ENCODE measurements at places on chromosomes 2 and 18.

DNA sequence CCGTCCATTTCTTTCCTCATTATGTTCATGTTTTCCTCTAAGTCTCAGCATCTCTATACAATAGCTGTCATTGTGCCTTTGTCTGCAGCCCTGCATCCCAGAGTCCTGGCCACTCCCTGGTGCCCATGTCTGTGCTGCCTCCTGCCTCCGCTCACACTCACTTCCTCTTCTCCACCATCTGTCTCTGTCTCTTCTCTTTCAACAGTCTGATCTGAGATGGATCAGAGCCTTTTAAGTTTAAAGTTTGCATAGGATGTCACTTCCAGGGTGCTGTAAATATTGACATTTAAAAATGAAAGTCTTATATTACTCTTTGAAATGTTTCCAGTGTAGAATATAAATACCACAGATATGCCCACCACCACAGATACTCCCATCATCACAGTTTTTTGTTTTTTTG, 42.7 kb downstream of the UBE2F start:
- no peak for DNase-seq

DNA sequence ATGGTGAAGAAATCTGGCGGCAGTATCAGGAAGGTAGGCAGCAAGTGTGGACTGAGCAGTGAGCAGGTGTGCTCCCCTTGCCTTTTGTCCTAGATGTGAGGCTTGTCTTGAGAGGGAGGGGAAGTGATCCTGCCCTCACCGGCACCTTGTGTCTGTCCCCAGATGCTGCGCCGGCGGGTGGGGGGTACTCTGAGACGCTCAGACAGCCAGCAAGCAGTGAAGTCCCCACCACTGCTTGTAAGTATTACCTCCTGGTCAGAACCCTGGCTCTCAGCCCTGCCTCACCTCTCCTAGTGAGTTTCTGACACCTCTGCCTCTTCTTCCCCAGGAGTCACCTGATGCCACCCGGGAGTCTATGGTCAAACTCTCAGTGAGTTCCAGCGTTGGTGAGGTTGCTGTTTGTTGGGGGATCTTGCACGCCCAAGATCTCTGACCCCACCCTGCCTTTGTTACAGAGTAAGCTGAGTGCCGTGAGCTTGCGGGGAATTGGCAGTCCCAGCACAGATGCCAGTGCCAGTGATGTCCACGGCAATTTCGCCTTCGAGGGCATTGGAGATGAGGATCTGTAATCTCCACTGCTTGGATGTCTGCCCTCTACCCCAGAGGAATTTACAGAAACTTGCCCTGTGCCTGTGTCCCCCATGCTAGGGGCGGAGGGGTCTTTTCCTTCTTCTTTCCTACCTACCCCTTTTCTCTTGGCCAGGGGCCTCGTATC, 4.2 kb downstream of the ZNF513 start:
- no peak for DNase-seq

GRCh38 chr2:190467575-190468083, 59.5 kb downstream of the MFSD6 start:
- DNase-seq = no peak

DNA sequence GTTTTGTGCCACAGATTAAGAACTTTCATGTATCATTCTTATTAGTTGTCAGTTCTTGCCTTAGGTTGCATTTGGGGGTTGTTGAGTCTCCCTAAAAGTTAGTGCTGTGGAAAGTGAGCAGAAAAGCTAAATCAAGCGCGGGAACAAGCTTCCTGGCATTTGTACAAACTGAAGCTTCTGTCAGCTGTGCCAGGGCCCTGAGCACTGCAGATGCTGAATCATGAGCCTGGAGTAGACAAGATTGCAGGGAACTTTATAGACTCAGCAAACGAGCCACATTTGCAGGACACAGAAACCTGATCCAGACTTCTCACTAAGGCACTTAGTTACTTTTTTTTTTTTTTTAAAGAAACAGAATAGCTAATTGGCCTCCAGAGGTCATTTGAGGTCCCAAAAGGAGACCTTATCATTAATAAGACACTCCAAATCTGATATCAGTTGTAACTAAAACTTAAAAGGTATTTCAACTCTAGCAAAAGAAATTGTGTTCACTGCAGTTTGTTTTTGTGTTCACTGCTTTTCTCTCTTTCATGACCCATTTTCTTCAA, 88.7 kb downstream of the ADAM23 start:
- no peak for DNase-seq

- DNase-seq = no peak
Measured at GRCh38 chr18:59884351-59884750, 15.4 kb upstream of the PMAIP1 start.

DNA sequence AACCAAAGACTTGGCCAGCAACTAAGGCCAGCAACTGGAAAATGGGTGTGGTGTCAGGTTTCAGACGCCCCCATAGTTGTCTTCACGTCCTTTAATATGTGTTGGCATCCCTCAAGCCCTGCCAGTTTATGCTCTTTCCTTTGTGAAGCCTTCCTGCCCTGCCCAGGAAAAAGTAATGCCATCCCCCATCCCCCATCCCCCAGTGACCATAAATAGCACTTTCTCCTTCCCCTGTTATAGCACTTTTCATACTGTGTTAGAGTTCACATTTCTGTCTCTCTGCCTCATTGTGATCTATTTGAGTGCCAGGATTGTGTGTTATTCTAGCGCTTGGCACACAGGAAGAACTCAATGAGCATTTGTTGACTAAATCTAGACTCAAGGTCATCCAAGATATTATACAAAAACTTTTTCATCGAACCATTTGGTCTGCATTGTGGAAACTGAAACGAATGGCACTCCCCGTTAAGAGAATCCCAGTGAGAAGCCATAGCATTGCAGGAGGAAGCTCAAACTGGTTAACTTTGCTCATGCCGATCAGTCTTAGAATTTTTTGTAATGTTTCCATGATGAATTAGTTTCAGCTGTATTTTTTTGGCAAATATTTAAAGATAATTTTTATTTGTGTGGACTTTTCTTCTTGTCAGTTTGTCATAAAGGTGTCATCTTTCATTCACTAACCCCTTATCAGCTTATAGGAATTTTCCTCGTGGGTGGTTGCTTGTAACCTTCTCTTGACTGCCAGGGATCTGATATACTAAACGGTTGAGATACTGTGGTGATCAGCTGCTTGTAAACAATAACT, 15.7 kb downstream of the CRIM1 start:
- DNase-seq = peak; percentile 74

GRCh38 chr2:37653093-37653492, 18.3 kb downstream of the CDC42EP3 start:
- DNase-seq = no peak

DNA sequence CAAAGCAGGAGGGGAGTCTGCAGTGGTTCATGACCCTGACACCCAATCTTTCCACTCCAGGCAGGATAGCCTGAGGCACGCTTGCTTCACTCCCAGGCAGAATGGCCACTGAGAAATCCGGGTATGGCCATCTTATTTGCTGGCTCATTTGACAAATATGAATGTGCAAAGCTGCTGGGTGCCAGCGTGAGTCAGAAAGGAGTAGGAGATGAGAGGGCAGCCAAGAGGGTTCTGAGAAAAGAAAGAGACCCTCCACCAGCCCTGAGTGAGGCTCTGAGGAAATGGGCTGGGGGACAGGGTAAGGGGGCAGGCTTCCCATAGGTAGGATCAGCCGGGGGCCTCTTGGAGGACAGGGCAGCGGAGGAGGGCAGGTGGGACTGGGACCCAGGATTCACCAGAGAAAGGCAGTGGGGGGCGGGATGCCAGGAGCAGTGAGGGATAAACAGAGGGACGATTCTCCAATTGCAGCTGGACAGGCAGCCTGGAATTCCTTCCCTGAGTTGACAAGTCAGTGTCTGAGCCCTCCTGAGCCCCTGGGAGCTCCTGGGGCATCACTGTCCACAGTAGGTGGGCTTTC, 15.2 kb downstream of the RAMP1 start:
- DNase-seq = no peak

DNA sequence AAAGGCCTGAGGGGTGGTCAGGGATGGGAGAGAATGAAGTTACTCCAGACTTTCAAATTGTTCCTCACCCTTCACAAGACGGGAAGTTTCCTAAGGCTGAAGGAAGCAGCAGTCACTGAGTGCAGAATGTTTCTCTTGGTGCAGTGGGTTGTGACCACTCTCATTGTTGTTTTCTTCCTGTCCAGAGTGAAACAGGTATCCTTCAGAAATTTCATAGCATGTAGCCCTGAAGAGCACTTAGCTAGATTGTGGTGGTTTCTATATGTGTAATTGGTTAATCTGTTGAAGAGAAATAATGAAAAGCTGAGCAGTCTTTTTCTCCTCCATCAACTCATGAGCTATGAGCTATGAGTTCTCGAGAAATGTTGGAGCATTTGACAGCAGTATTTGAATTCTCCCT, 96.8 kb downstream of the GPD2 start:
- no peak for DNase-seq

- DNase-seq = peak; percentile 79
Measured at GRCh38 chr2:219688560-219689445, 61.4 kb downstream of the SLC4A3 start.

GRCh38 chr2:114724454-114724853, 282.0 kb downstream of the DPP10 start:
- no peak for DNase-seq

GRCh38 chr18:9796011-9796410, 87.9 kb downstream of the RAB31 start:
- no peak for DNase-seq

GRCh38 chr18:7535436-7536205, 31.5 kb upstream of the PTPRM start:
- DNase-seq = no peak

- no peak for DNase-seq
Measured at GRCh38 chr2:112150447-112150846, 12.3 kb downstream of the FBLN7 start.

- DNase-seq = no peak
Measured at GRCh38 chr18:70423988-70424387, 135.1 kb downstream of the SOCS6 start.

DNA sequence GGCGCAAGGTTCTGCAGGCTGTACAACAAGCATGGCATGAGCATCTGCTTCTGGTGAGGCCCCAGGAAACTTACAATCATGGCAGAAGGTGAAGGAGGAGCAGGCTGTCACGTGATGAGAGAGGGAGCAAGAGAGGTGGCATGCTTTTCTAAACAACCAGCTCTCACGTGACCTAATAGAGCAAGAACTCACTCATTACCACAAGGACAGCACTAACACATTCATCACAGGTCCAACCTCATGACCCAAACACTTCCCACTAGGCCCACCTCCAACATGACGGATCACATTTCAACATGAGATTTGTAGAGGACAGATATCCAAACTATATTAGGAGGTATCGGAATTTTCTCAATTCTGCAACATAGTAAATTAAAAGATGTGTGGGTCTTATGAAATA, 108.8 kb upstream of the DLX2 start:
- no peak for DNase-seq

DNA sequence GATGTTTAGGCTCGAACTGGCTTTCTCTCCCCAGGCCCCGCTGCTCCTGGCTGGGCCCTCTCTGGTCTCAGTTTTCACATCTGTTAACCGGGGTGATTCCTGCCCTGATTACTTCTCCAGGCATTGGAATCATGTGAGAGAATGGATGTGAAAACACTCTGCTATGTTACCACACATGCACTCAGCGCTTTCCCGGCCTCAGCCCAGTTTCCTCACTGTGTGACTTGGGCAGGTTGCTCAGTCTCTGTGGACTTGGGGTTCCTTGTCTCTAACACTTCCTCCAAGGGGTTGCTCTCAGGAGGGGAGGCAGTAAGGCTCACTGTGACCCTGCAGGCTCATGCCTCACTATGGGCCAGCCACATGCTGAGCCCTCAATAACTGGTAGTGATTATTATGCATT, 230.4 kb upstream of the HS6ST1 start:
- no peak for DNase-seq

DNA sequence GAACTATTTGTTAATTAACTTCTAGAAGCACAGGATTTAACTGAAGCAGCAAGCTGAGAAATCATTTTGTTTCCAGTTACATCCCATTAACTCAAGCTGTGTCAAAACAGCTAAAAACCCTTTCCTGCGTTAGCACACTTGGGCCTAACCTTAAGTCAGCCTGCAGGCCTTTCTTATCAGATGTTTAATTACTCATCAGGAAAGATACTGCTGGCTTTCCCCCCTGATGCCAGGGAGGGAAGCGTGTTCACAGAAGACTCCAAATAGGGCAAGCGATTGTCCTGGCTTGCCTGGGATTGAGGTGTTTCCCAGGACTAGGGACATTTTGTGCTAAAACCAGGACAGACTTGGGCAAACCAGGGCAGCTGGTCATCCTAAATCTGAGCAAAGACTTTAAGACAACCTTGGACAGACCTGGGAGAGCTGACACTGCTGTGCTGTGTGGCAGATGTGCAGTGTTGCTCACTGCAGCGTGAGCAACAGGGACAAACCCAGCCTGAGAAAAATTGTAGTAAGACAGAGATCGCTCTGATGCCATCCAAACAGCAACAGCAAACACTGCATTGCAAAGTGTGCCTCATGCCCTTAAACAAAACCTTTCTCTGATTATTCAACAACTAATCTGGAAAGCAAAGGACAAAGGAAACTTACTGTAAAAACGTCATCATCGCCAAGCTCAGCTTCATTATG, 100.9 kb downstream of the SPRED2 start:
- no peak for DNase-seq

DNA sequence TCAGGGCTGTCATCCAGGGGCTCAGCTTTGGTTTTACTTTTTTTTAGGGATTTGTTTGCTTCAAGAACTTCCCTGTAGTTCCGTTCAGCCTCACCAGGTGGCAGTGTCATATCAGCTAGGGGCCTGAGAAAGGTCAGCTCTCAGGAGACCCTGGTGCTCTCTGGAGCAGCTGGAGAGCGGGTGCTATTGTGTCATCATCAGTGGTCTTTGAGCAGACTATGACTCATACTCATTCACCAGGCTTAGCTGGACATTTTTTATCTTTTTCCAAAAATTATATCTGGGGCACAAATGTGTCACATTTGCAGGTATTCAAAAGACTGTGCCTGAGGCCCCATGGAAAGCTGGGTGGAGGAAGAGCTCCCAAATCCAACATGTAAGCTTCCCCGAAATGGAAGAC, 24.4 kb downstream of the ZNF892 start:
- peak; percentile 78 for DNase-seq

DNA sequence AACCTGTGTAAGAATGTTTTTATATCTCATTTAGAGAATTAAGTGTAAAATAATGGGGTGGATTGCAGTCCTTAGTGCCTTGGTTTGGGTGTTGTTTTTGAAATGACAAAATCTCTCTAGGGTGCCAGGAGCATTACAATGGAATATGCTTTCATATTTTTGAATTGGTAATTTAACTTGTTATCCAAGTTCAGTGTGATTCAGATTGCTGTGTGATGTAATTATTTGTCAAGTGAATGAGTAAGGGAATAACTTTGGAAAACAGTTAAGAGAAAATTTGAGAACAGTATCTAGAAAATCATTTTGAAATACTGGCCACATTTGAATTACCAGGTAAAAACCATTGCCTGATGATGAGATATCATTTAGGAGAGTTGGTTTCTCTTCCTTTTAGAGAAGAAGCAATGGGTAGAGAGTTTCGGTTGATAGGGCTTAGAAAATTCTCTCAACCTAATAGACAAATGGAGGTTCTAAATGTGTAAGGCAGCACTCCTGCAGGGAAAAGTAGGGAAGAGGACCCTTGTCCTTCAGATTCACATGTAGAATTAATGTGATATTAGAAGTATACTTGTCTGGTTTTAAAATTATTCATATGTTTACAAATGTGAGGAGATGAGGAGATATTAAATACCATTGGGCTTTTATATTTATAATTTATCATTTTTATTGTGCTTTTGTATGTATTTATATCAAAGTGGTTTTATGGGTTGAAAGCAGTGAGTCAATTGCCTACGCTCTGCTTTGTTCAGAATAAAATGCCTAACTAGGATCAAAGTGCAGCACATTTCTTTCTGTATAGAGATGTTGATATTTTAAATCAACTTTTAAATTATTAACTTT, 124.8 kb downstream of the PHLPP1 start:
- DNase-seq = no peak

GRCh38 chr2:168904358-168904757, 3.3 kb downstream of the G6PC2 start:
- DNase-seq = no peak
